ENCODE measurements at places on chromosomes 1 and 21. TPM values are rescaled to one million over a fixed set of nuclear protein-coding genes. Genes with fewer than 3 reads are reported as not detected.

GRCh38 chr1:209335178-209335577 lies 248.3 kb upstream of the CAMK1G start:
- no peak for DNase-seq

DNA sequence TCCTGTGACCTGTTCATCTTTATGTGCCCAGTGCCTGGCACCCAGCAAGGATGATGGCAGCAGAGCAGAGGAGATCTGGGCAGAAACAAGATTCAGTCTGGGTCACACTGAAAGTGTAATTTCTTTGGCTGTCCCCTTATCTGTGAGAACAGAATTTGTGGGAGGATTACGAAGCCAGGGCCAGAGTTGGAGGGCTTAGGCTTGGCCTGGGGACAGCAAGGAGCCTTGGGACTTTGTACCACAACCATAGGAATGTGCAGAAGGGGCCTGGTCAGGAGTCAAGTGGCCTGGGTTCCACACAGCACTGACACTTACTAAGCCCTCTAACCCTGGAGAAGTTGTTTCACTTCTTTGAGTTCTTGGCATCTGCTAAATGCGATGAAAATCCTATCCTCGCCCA lies 12.8 kb downstream of the PMVK start:
- no peak for DNase-seq

PDE9A gene
- total RNA-seq, result not detected

DNA sequence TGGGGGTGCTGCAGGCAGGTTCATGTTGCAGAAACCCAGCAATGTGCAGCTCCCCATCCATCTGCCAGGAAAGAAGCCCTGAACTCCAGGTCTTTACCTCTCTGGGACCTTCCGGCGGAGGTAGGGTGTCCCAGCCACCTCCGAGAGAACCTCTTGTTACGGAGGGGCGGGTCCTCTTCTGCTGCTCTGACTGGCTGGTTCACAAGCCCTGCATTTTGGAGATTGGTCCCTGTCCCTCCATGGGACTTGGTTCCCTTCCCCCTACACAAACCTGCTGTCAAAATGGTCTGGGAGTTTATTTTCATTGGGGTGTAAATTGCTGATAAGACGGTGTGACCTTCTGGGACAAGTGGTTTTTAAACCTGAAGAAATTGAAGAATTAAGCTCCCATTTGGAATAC lies 8.0 kb upstream of the CELSR2 start:
- DNase-seq, result no peak

GRCh38 chr1:110150330-110151174 lies at the start of gene SLC6A17:
SLC6A17 (plus strand) TSS chr1:110150494; CDS start chr1:110166930, 16,436 bp downstream.
- DNase-seq, result no peak

DNA sequence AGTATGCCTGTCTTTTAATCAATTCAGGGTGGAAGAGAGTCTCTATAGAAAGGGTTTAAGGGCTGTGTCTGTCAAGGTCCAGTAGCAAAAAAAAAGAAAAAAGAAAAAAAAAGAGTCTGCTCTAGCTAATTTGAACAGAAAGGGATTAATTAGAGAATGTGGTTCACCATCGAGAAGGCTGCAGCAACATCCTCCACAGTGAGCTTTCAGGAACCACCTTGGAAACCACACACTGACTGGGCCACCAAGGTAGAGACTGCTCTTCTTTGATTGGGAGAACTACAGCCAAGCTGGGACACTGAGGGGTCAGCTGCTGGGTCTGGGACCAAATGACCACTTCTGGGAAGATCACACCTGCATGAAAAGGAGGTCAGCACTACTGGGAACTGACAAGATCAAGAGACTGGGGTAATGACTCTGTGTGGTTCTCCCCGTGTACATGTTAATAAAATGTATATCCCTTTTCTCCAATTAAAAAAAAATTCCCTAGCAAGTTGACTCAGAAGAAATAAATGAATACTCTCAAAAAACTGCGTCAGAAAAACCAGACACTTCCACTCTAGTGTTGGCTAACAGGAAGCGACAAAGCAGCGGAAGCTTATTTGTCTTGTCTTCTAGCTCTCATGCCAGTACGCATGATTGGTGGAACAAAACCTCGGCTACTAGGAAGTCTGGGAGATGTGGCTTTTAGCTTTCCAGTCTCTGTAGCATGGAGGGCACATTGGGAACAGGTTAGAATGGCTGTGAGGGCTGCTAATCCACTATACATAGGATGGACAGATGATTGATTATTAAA lies 60.0 kb upstream of the IVNS1ABP start:
- no peak for DNase-seq

- DNase-seq, result peak; percentile 81
These were observed 146.1 kb upstream of the FGGY start for GRCh38 chr1:59150577-59151386.
